Liver (tissue), 10 donors: ENCODE measurements at places on chromosomes 1 and 21. TPM values are rescaled to one million over a fixed set of nuclear protein-coding genes. Genes with fewer than 3 reads are reported as not detected.
A peak's percentile ranks its signal among the peaks of the same experiment; 100 is the strongest.

Gene RNU1-4
- total RNA-seq = under 0.01 TPM

Gene EIF3I
- 93.0 TPM for total RNA-seq

Gene ADORA3
- total RNA-seq = 2.3 TPM

Gene ANKRD65
- total RNA-seq = 0.14 TPM

Gene CHIA
- not detected for total RNA-seq

Gene MTARC1
- 28.2 TPM for total RNA-seq

GRCh38 chr21:42467140-42467983 is 28.7 kb downstream of the RSPH1 start:
- no peak for DNase-seq

DNA sequence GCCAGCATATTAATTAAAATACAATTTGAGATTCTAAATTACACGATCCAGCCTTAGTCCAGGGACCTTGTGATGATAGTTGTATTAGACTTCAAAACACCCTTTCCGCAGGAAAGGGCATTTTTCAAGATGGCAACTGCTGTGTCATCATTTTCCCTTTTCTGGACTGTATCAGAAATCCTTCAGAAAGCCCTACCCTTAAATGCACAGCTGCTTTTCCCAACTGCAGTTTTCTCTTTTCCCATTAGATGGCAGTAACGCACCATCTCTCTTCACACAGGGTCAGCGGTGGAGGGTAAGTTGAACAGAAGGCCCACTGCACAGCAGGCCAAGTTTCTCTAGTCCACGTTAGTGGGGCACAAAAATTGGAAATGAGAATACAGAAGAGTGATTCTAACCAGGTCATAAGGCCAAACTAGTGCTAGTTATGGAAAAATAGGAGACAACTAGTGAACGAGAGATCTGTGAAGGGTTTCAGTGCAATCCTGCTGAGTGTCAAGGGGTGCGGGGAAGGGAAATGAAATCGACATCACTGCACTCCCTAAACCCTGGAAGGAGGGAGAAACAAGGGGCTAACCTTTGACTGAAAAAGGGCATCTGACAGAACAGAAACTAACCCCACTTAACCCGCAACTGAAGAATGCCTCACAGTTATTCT is 22.1 kb upstream of the TDRD10 start:
- peak; percentile 71 for DNase-seq

GRCh38 chr21:23394458-23394857 is 2212.8 kb downstream of the MRPL39 start:
- no peak for DNase-seq

DNA sequence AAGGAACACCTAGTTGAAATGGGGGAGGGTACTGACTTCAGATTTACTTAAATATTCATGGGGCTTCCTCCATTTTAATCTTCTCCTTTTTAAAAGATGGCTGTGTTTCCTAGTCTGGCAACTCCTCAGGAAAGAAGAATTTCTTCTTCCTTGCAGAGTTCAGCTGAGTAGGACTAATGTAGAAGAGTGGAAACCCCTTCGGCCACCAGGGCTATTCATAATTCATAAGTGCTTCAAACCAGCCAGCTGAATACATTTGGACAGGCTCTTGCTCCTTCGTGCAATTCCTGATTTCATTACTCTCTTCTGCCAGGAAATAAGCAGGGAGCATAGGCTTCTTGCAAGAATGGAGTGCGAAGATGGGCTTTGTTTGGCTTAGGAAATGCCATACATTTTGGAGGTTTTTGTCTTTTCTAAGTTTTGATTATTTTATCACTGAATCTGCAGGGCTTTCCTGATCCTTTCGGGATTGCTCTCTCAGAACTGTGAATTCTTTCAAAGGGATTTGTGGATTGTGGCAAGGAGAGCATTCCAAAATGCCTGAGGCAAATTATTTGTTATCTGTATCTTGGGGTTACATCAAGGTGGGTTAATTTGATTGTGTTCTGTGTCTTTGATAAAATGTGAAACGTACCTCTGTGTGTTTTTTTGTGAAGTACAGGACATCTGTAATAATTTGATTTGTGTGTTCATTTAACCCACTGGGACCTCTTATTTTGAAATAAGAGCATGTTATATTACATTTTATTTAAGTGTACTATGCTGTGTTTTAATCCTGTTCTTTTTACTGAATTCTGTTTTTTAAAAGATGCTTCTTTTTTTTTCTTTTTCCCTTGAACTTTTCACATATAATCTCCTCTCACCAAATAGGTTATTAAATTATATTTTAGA is 179.4 kb upstream of the SGIP1 start:
- no peak for DNase-seq

DNA sequence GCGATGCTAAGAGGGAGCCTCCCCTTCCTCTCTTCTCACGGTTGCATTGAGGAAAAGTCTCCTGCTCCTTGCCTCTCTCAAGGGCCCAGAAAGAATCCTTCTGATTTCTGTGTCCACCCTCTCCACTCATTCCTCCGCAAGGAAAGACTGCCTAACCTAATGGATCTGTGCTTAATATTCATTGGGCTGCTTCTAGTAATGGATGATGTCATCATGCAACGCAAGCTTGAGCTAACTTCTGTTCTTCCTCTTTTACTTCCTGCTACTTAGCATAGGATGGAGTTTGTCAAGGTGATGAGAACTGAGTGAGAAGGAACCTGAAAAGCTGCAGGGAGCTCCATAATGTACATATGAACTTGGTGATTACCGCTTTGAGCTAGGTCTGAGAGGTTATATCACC is 35.2 kb upstream of the HMGB4 start:
- DNase-seq = peak; percentile 9

GRCh38 chr1:203711251-203712007 is 53.6 kb upstream of the LAX1 start:
- DNase-seq = no peak

DNA sequence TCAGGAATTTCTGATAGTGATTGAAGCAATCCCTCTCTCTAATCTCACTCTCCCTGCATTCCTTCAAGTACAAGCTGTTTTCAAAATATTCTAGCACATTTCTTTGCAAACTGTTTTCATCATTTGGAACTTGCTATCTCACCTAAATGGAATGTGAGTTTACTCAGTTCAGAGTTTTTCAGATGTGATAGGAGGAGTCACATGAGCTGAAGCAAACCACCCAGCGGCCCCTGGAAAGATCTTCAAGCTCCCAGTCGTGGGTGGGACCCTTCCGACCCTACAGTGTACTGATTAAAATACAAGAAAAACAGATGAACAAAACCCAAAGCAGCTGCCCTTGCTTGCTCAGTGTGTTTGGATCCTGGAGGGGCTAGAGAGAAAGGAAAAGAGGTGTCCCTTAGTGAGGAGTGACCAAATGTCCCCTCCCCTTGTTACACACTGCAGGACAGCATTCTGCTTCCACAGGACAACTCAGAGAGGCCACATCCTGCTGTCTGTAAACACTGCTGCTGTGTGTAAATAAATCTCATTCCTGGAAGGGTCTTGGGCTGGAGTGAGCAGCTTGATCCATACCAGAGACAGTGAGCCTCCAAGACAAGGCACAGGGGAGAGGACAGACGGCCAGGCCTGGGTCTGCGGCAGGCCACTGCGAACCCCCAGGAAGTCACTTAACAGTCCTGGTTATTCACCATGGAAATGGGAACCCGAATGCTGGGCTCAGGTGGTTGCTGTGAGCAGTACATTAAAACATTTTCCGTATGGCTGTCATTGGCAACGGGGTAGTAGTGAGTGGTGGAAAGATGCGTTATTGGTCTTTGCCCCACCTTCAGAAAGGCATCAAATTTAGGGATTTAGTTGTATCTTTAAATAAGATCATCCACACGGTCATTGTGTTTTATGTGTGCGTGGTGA is 229.2 kb downstream of the RHOU start:
- no peak for DNase-seq

DNA sequence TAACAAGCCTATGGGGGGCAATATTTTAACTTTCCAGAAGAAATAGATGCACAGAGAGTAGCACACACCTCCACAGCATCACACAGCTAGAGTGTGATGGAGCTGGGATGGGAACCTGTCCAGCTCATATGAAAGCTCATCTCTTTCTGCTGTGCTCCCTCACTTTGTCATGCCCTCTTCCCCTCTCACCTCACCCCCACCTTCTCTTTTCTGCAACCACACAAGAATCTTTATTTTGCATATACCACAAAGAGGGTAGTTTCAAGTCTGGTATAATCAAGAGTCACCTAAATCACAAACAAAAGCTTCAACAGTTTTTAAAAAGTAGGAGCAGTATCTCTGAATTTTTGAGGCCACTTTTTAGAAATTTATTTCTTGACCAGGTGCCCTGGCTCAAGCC is 22.6 kb downstream of the FOXD2 start:
- DNase-seq = no peak

DNA sequence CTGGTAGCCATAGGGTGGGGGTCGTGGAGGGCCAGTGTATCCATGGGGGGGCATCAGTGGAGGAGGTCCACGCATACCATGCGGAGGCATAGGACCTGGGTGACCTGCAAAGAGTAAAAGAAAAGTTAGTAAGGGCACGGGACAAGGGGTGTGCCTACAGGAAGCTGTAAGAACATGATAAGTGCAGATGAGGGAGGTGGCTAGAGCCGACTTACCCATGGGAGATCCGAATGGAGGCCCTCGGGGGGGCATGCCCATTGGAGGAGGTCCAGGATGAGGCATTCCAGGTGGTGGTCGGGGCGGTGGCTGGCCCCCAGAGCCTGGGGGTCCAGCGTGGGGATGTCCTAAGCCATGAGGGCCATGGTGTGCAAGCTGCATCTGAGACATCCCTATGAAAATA is 4.0 kb downstream of the SF3B4 start:
- peak; percentile 56 for DNase-seq

DNA sequence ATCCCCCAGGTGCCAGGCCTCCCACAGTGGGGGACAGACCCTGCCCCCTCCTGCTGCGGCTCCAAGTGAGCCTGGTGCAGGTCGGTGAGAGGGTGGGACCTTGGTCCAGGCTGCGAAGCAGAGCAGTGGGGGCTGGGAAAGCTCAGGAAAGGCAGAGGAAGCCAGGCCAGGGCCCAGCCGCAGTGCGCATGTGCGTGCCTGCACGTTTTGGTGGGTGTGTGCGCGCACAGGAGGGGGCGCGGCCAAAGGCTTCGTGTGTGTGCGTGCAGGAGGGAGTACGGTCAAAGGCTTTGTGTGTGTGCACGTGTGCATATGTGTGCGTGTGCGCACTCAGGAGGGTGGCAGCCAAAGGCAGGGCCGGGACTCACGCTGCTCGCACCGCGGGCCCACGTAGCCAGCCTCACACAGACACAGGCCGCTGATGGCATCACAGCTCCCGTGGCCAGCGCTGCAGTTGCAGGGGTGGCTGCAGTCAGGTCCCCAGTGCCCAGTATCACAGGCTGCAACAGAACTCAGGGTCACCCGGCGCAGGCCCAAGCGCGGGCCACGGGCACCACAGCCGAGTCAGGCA is 45.9 kb downstream of the ARHGEF16 start:
- DNase-seq = no peak

DNA sequence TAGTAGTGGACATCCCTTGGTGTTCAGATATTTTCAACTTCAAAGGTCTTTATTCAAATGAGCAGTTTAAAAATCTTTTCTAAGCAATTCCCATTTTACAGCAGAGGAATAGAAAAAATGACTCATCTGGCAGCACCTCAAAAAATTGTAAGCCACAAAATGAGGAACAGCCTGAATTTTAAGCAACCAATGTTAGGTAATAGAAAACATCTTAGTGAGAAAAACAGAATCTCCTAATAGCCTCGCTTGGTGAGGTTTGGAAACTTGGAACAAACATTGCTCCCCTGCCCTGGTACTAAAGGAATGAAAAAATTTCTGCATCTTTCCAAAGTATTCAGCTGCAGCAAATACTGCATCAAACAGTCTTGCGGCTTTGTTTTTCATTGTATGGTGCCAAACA is 264.4 kb downstream of the NTNG1 start:
- no peak for DNase-seq

DNA sequence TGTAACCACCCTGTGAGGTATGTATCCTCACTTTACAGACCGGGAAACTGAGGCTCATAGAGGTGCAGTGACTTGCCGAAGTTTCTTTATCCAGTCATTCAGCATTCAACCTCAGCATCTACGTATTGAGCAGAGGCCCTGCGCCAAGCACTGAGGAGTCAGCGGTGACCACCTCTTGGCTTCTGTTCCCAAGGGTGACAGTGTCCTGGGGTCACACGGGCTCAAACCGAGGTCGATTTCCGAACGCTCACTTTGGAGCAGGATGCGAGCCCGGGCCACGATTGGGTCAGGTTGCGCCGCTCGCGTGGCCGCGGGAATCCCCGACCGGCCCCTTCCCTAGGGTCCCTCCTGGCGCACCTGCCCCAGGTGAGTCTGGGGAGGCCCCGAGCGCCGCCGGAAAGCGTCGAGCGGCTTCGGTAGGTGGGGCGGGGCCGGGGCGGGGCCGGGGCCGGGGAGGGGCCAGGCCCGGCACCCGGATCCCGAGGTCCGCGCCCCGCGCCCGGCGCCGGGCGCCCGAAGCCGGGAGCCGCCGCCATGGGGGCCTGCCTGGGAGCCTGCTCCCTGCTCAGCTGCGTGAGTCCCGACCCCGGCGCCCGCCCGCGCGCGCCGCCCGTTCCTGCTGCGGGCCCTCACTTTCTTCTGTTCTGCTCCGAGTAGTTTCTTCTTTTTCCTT is at the start of gene SERINC2:
SERINC2 (plus strand) TSS at position 482 of the 673 bp plus-strand sequence; CDS start at position 535, 53 bp downstream.
- DNase-seq = peak; percentile 55

GRCh38 chr1:29162476-29163138 is 19.1 kb downstream of the SRSF4 start:
- DNase-seq = no peak

GRCh38 chr1:97603776-97604175 is 317.1 kb downstream of the DPYD start:
- no peak for DNase-seq

DNA sequence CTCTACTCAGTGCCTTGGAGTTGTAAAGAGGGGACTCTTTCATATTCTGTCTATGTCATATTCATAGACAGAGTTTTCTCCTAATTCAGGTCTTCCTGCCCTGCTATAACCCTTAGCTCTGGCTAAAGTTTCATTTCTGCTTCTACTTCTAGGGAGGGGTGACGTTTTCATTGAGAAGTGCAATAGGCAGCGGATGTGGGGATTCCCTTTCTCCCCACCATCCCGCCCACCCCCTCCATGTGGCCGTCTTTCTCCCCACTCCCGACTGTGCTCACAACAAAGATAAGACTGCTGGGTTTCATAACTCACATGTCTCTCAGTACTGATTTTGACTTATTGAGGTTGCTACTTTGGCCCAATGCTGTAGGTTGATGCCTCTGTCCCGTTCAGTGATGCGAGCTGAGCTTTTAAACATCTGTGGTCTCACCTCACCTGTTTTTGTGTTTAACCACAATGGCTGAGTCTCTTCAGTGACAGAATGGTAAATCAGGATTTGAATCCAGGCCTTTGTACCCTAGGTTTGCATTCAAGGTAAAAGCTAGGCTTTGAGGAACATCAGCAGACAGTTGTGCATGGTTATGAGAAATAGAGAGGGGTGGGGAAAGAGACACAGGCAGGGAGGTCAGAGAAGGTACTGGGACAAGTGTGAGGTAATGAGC is 7.8 kb upstream of the KIF14 start:
- DNase-seq = no peak

GRCh38 chr1:172770071-172770470 is 111.2 kb downstream of the FASLG start:
- DNase-seq = no peak

DNA sequence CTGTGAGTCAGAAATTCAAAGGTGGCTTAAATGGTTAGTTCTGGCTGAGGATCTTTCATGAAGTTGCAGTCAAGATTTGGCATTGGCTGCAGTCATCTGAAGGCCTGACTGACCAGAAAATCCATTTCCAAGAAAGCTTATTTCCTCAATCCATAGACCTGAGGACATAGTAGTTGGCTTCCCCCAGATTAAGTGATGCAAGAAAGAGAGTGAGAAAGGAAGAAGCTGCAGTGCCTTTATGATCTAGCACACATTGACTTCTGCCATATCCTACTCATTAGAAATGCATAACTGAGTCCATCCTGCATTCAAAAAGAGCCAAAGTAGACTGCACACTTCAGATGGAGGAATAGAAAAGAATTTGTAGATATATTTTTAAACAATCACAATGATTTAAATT is 222.6 kb downstream of the COL24A1 start:
- no peak for DNase-seq
